ENCODE measurements at places on chromosomes 1 and 21.

DNA sequence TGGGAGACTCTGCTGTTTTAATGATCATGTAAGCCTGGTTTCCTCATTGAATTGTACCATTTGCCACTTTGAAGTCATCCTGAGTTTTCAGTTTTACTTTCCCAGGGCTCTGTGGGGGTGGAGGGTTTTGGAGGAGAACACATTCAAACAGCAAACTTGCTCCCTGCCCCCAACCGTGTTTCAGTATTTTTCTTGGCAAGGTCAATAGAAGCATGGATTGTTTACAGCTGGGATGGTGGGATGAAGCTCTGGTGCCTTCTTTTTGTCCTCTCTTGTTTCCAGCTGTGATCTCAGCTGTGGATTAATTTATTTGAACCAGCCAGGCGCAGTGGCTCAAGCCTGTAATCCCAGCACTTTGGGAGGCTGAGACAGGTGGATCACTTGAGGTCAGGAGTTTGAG, 54.3 kb upstream of the SERBP1 start:
- DNase-seq = no peak

DNA sequence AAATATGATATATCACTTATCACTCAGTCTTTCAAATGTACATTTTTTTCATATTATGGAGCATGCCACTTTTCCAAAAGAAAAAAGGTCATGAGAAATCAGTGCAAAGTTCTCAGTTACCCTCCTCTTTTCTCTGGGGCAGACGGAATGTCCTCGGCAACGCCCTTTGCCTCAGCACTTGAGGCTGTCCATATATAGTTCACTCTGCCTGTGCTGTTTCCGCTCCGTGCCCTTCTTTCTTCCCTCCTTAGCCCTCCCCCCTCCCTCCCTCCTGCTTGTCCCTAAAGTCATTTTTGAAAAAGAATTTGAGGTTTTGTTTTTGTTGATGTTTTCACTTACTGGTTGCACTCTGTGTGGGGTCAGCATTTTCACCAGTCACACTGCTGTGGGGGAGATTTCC, 5.4 kb downstream of the BARHL2 start:
- DNase-seq = no peak

GRCh38 chr1:216458812-216459211, 35.6 kb upstream of the USH2A start:
- no peak for DNase-seq

GRCh38 chr1:162371611-162372010, 5.0 kb downstream of the SPATA46 start:
- DNase-seq = peak; percentile 40

DNA sequence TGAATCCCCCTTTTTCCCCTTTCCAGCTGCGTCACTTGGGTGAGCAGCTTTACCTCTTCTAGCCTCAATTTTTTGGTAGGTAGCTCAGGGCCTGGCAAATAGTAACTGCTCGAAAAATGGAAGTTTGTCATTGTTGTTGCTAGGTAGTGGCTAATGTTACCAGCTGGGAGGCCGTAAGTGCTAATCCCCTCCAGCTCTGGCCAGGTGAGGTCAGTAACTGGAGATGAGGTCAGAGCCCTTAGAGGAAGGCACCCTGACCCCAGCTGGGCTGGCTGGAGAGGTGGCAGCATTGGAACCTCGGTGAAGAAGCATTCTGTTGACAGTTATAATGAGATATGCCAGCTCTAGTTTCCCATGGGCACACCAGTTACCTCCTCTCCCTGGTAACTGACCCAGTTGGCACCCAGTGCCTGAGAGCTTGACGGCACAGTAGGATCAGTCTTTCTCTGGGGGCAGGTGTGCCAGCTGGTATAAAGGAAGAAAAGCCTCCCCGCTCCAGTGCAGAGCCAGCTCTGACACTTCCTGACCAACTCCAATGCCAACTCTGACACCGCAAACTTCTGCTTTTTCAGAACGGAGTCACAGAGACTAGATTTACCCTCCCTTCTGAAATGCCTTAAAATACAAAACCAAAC, 35.0 kb upstream of the SLC2A1 start:
- no peak for DNase-seq

DNA sequence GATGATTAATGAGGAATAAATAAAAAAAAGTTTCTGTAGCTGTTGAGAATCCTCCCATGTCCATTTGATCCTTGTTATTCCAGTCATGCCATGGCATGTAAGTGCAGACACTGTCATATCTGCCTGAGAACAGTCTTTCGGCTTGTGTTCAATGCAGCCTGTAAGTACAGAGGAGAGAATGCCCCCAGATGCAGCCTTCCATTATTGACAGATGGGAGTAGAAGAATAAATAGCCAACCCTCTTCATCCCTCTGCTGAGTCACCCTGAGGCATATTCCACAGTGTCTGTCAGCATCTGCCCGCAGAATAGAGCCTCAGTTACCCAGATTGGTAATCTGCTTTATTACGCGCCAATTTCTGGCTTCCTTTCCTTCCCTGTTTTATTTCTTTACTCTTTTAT, 139.4 kb downstream of the LRRC7 start:
- no peak for DNase-seq

DNA sequence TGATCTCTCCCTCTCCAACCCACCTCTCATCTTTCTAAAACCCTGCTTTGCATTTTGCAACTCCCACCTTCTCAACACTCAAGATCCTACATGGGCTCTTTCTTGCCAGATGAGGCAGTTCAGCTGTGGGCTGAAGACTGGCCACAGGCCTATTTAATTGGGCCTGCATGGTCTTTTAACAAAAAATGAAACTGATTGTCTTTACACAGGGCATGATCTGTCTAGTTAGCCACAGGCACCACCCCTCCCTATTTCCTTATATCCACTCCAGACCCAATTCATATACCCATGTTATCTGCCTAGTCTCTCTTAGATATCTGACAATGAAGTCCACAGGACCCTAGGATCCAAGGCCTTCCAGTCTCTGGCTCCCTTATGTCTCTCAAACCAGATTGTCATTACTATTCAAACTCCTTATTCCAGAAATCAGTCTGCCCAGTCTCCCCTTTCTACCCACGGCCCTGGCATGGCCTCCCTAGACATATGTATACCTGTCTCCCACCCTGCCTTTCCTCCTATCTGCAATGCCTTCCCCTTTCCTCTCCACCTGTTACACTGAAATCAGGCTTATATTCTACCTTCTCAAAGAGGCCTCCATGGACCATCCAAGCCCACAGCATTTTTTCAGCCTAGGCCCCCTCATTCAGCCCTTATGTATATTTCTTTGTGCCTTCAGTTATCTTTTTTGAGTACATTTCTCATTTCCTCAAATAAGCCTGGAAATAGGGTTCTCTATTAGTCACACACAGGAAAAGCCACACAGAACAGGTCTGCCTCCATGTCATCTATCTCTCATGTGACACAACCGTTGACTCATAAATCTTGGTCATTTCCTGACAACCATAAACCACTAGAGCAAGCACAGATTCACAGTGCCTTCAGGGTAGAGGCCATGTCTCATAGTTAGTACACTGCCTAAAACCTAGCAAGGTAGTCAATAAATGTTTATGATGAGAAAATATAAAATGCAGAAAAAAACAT, 39.0 kb downstream of the LPAR3 start:
- DNase-seq = peak; percentile 73

DNA sequence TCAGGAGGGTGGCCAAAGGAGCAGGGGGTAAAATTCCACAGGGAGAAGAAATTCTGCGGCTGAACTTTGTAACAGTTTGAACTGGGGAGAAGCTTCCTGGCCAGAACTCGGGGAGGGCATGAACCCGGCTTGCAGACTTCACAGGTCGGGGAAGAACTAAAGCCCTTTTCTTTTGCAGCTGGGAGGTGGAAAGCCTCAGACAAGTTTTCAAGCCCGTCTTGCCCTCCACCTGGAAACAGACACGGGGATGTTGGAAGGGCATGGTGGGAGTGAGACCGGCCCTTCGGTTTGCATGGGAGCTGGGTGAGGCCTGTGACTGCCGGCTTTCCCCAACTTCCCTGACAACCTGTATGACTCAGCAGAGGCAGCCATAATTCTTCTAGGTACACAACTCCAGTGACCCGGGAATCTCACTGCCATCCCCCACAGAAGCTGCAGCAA, 11.3 kb downstream of the THEM4 start:
- no peak for DNase-seq

GRCh38 chr1:93735722-93736121, 54.1 kb upstream of the BCAR3 start:
- DNase-seq = peak; percentile 84

- peak; percentile 99 for DNase-seq
Measured at GRCh38 chr1:8133657-8134430, 107.7 kb upstream of the ERRFI1 start.

GRCh38 chr1:57036641-57037579, 71.1 kb upstream of the C8B start:
- no peak for DNase-seq

GRCh38 chr1:48527051-48527450, 55.0 kb upstream of the SPATA6 start:
- DNase-seq = no peak

DNA sequence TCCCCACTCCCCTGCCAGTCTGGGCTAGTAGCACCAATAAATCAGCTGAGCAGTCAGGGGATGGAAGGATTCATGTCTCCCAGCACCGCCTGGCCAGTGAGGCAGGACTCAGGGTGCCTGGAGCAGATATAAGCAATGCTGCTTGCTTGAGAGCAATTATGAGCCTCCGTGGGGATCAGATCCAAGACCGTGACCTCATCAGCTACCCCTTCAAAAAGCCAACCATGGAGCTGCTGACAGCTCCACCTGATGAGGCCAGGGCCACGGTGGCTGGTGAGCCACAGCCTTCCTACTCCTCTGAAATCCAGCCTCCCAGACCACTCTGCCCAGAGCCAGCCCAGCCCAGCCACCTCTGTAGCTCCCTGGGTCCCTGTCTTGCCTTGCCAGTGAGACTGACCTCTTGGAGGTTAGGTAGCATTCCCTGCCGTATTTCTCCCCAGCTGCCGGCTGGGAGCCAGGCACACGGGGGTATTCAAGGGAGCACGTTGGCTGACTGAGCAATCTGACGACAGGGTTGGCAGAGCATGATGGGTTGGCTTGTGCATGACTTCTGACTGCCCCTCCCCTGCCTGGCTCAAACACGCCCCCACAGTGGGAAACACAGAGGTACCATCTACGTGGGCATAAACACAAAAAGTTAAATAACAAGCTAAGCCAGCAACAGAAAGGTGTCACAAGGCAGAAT, 28.4 kb downstream of the SYT2 start:
- DNase-seq = no peak

GRCh38 chr1:2320006-2320405, 71.3 kb downstream of the MORN1 start:
- no peak for DNase-seq

DNA sequence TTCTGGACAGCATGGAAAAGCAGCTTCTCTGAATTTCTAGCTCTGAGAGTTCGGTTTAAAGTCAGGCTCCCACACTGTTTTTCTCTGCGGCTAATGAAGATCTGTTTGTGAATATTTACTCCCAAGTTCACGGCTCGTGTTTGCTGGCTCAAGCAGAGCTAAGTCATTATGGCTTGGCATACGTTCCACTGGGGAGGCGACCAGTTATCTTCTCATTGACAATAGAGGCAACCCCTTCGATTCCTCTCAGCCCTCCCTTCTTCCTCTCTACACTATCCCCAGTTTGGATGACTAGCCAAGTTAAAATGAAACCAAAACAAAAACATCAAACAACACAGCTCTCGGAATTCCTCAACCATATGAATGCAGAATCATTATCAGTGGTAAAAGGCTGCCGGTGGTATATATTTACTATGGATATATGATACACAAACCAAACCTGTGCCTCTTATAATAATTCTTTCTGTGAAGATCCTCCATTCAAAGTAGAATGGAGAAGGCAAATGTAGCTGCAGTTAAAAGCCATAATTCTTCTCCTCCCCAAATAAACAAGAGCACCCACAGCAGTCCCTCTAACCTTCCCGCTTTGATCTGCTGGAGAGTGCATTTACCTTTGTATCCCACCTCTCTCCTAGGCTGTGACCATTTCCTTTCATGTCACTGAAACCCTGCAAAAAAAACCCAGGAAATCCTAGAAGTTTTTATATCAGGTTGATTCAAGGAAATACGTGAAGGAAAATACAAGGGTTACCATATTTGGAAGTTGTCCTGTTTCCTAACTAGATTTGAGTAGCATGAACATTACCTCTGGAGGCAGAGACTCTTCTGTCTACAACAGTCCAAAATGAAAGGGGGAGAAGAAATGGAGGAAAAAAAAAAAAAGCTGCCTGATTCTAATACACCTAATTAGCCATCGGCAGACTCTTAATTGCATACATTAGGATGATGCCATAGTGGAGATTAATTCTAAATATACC, 108.3 kb upstream of the USH2A start:
- DNase-seq = peak; percentile 9

- DNase-seq = peak; percentile 89
Measured at GRCh38 chr1:88985032-88985431, 7.4 kb downstream of the KYAT3 start.

DNA sequence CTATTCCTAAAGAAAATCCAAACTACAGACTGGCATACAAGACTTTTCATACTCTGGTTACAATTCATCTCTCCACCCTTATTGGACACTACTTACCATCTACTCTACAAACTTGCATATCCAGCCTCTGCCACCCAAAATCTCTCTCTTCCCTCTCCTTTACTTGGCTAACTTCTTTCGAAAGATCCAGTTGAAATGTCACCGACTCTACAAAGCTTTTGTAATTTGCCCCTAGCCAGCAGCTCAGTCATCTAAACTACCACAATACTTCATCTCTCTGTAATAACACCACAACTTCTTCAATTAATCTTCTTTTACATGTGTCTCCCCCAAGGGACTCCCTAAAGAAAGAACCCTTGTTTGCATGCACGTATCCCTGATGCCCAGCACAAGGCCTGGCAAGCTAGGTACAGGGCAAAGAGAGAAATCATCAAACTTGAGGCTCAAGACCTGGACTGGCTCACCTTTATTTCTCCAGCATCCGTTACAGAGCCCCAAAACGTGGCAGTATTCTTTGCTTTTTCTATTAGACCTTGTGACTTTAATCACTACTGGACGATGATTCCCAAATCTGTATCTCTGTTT, 2.7 kb downstream of the ZBTB21 start:
- DNase-seq = no peak

DNA sequence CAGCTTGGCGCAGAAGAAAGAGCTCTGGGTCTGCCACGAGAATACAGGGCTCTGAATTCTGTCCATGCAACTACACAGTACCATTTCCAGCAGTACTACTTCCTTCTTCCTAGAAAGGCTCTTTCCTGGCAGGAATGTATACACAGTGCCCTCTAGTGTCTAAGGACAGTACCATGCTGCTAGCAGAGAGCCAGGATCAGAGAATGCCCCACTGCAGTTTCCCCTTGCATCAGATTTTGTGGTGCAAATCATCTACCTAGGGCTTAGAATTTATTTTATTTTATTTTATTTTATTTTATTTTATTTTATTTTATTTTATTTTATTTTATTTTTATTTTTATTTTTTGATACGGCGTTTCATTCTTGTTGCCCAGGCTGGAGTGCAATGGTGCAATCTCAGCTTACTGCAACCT, 50.8 kb downstream of the PAX7 start:
- peak; percentile 25 for DNase-seq

- DNase-seq = peak; percentile 95
Measured at GRCh38 chr1:183600136-183600535, 9.9 kb upstream of the NCF2 start.
